Stimulated activated CD8-positive, alpha-beta memory T cell treated with anti-CD3 and anti-CD28 coated beads, Interleukin-4, amount 100 ng/mL, for 1 hour (primary cell): ENCODE measurements at places on chromosomes 2 and 18.

DNA sequence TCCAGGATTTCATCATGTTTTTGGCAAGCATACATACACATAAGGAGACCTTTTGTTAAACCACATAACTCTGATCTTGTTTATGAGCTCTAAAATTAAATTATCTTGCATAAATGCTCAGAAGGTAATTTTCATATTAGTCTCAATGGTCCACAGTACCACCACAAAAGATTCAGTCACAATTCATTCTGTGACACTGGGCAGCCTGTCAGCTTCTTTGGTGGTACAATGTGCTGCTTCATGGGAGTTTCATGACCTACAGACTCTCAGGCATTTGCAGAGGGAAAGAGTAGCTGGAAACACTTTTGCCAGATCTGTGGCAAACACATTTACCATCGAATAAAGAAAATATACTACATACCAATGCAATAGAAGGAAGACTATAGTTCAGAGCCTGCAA, 51.3 kb upstream of the ZNF397 start:
- DNase-seq = no peak

- DNase-seq = no peak
Observed at GRCh38 chr2:215420471-215420935, 15.4 kb downstream of the FN1 start.

DNA sequence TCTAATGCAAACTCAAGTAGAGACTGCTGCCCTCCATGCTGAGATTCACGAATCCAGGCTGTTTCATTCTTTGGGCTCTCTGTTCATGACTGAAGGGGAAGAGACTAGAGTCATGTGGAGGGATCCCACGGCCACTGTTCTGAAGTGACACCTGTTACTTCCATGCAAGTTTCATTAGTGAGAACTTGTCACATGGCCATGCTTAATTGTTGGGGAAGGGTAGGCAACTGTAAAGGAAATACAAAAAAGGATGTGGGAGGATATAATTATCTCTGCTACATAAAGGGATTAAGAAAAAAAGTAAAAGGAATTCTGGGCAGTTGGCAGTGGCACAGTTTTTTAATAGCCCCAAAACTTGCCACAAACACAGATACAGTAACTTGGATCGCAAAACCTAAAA, 28.0 kb upstream of the PSME4 start:
- no peak for DNase-seq

DNA sequence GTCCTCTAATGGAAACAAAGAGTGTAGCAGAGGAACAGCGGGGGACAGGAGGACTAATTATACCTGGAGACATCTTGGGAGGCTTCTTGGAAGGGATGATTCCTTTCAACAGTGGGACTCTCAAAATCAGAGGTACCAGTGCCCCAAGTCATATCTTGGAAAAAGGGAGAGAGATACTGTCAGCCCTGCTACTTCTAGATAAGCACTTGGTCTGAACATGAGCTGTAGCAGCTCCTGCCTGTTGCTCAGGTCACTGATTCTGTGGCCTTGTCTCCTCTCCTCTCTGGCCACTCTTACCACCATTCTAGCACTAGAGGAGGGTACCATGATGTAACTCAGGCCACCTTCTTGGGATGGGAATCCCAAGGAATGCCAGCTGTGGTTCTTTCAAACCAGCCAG, 54.5 kb downstream of the MFSD6 start:
- DNase-seq = no peak

DNA sequence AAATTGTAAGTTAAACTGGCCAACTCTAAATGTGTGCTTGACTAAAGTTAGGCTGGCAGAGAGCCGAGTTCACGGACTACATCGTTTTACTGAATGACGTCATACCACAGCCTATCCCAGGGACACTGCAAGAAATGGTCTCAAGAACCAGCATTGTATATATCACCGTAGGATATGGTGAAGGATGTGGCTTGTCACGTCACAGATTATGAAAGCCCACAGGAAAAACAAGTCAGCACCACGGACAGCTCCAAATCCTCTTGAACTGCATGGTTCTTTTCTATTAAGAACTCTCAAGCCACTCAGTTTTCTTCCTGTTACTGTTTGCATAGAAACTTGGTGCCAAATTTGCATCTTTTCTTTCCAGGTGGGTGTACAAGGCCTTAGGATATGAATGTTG, 85.1 kb upstream of the ACAA2 start:
- peak; percentile 10 for DNase-seq

DNA sequence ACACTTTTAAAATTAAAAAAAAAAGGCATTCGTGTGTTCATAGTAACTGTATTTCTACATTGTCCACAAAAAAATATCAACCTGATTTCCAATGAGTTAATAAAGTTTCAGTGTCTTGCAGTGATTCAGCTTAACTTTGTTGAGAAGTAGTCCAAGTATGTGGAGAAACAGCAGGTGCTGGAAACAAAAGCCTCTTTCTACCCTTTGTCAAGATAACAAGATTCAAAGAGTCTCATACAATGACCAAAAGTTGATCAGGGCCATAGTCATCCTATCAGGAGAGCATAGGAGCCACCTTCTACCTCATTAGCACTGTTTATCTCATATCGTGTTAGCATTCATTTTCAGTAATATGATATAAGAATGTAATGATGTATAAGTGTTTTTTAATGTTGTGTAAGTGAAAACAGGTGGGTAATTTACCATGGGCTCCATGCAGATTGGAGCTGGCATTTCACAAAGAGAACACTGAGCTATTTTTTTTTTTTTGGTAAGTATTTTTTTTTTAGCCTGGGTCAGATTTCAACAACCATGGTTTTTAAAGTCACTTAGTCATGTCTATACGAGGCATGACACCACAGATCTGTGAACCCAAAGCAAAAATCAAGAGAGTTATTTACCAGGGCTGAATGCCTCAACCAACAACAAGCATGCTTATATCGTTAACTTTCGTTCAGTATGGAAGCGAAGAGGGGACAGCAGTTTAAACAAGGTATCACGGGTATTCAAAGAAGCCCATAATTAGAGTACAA, 165.0 kb upstream of the ZNF521 start:
- no peak for DNase-seq

DNA sequence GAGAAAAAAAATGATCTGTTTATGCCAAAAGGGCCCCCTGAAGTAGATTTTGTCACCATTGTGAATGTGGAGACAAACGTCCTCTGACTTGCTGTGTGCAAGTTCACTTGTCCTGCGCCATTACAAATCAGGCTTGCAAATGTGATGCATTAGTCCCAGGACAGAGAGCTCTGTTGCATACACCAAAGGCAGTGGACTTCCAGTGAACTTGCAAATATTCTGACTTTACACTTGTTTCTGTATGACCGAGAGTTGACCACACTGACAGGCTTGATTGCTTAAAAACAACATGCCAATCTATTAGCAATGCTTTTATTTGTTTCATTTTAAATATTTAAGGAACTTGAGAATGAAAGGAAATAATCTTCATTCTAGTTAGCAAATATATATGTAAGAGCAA, 293.2 kb downstream of the PLCL1 start:
- DNase-seq = no peak

DNA sequence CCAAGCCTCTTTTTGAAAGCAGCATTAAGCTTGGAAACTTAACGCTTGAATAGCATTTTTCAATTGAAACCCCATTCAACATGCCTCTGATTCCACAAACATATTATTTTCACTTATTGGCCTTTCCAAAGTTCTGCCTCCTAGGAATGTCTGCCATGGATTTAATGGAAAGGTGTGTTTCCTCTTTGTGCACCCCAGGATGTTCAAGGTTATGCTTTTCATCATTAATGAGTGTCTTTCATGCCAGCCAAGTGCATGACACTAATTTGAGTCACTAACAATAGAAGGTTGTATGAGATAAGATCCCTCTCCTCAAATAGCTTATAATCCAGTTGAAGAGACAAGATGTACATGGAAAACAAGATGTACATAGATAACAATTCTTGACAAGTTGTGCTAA, 84.7 kb downstream of the ALPK2 start:
- DNase-seq = no peak

DNA sequence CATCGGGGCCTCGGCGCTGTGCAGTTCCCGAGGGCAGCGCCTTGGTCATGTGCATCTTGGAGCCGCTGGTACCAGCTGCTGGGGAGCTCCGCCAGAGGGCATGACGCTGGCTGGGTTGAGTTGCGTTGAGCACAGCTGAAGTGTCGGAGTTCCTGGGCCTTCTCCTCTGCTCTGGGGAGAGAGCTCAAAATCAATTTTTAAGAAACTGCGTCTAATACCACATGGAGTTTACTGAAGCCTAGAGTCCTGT, 48.7 kb downstream of the GREB1 start:
- DNase-seq = no peak

DNA sequence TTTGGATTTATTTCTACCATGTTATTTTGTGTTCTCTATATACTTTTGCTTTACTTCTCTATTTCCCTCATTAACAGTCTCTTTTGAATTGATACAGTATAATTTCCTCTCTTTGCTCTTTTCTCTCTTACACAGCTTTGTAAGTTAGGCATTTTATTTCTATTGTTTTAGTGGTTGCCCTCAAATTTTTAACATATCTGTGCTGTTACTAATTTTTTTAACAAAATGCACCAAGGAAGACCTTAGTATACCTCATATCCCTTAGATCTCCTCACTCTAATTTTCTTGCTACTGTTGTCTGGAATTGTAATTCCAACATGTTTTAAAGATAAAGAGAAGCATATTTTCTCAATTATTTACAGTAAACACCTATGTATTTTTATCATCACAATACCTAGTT, 416.8 kb upstream of the SLC14A2 start:
- no peak for DNase-seq

GRCh38 chr2:119753041-119753929, 6.4 kb upstream of the PTPN4 start:
- DNase-seq = no peak

DNA sequence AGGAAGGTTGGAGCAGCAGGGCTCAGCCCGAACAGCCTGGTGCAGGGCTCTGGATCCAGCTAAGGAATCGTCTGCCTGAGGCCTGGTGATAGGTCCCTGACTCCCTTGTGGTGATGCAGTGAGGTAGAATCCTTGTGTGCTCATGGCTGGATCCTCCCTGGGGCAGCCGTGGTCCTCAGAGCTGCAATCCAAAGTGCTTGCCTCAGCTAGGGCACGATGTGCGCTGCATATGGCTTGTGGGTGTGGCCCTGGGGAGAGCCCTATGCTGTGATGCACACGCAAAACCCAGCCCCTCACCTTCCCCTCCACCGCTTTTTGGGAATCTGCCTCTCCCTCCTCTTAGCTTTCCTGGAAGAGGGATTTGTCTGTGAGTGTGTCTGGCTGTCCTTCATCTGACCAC, 142.2 kb downstream of the DYSF start:
- no peak for DNase-seq

DNA sequence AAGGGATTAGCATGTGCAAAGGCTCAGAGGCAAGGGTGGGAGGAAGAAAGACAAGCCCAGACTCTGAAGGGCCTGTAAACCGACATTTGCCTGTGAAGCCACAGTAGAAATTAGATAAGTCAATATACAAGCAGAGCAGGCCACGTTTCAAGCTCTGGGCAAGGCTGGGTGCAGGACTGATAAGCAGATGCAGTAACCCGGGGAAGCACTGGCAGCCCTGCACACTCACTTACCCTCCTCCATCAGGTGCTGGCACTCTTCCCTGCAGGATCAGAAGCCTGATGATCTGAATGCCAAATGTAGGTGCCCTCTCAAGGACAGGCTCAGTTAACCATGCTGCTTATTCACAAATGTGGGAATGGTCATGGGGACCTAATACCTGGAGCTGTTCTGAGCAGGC, 46.3 kb upstream of the RAB12 start:
- DNase-seq = no peak

DNA sequence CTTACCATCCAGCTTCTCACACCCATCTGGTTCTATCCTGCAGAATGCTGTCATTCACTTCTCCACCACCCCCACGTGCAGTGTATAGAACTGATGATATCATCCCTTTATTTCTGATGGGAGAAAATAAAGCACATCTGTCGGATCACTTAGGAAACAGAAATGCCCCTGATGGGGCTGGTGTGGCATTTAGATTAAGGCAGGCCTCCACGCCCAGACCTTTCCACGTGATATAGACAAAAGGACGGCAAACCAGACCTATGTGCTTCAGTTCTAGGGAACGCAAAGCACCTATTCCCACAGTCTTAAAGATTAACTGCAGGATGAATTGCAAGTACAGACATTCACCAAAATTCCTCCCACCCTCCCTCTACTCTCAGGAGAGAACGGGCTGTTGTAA, 27.6 kb upstream of the CABLES1 start:
- DNase-seq = no peak

DNA sequence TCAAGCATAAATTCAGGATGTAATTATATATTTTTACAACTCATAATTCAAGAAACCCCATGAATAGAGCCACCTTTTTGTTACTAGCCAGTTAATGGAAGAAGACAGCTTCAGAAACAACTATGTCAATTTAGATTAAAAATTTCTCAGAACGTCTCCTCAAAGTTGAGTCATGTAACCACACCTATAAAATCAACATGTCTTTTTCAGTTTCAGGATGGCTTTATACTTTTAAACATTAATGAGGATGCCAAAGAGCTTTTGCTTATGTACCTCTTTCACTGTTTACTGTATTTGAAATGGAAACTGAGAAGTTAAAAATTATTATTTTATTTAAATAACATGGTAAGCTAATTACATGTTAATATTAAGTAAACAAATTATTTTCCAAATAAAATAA, 280.1 kb downstream of the PTH2R start:
- DNase-seq = no peak

GRCh38 chr18:33123862-33124518, 316.5 kb downstream of the CCDC178 start:
- no peak for DNase-seq

- no peak for DNase-seq
Observed at GRCh38 chr2:205734436-205735037, 52.2 kb downstream of the NRP2 start.

- no peak for DNase-seq
Observed at GRCh38 chr2:135183822-135184221, 131.7 kb downstream of the RAB3GAP1 start.

GRCh38 chr2:188430705-188431104, 139.0 kb downstream of the GULP1 start:
- no peak for DNase-seq

DNA sequence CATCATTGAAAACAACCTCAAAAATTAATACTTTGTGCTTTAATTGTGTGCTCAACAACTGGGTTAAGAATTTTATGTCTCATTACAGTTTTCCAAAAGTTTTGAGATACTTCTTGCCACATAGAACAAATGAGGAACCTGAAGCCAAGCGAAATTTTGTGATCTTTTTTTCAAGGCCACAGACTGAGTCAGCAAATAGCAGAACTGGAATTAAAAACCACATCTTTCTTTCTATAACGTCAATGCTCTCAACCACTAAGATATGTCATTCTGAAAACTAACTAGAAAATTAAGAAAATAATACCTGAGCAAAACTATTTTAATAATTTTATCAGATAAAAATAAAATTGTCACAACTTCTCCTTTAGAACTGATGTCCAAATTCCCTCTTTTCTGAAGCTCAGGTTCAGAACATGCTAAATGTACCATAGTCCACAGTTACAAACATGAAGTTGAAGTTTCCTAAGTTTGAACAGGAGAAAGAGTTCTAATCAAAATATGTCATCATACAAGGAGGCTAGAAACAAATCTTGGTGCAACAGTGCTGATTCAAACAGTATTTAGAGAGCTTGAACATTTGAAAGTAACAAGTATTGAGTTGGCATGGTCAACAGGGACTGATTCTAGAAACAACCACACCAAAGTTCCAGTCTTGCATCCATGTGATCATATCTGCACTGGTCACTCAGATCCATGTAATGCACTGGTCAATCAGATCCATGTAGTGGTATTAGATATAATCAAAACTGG, 27.6 kb upstream of the CALCRL start:
- no peak for DNase-seq

- no peak for DNase-seq
Observed at GRCh38 chr18:77124452-77124922, 8.1 kb downstream of the MBP start.

- no peak for DNase-seq
Observed at GRCh38 chr2:2793925-2794560, 463.0 kb upstream of the MYT1L start.
